ENCODE measurements at places on chromosomes 16 and 17. TPM values are rescaled to one million over a fixed set of nuclear protein-coding genes. Genes with fewer than 3 reads are reported as not detected.

- peak; percentile 8 for DNase-seq
These were observed 422 bp downstream of the UQCC4 start for GRCh38 chr16:1420111-1420539.

GRCh38 chr16:967077-967541 lies 3.7 kb downstream of the LMF1 start:
- no peak for DNase-seq

DNA sequence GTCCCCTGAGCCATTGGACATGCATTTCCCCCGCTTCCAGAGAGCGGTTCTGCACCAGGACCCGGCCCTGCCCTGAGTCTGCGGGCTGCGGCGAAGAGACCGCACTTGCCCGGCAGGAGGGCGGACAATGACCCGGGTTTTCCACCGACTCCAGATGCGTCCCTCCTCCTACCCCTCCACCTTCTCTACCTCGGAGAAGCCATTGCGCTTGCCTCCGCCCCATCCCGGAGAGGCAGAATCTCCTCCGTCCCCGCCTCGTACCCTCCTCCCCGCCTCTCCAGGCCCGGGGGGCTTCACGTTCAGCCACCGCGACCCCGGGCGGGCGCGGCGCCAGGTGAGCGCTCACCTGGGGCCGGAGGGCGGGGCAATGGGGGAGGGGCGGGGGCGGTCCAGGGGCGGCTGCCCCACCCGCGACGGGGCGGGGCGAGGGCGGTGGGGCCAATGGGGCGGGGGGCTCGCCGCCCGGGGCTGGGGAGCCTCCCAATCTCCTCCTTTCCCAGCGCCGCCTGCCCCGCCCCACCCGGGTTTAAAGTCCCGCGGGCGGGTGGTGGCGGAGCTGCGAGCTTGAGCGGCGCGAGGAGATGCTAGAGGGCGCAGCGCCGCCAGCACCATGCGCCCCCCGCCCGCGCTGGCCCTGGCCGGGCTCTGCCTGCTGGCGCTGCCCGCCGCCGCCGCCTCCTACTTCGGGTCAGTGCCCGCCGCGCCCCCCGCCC lies at the start of gene WNT9B:
TSS of gene WNT9B (plus strand) at position 555 of the 713 bp plus-strand sequence. CDS start at position 611, 56 bp downstream.
- no peak for DNase-seq

GRCh38 chr17:49996121-49996494 lies 1.1 kb upstream of the DLX3 start:
- no peak for DNase-seq

- peak; percentile 92 for DNase-seq
These were observed 1.9 kb upstream of the YBX2 start for GRCh38 chr17:7296189-7296861.

DNA sequence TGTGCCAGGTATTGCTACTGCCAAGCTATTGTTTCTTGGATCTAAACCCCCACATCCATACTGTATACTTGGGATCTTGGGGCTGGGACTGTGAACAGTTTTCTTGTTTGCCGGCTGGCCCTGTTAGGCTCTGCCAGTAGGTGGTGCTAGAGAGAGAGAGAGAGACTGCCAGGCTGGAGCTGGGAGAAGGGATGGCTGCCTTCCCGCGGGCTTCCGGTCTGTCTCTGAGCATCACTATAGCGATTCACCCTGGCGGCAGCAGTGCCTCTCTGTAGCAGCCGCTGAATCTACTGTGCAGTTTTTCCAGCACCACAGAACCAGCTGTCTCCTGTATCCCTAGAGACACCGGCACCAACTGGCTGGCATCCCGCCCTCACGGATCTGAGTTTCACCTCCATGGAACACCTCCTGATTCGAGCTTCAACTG lies 201.2 kb downstream of the UTP18 start:
- DNase-seq, result peak; percentile 57

GRCh38 chr16:67963292-67963661 lies 5.2 kb downstream of the SLC12A4 start:
- DNase-seq, result no peak

- no peak for DNase-seq
These were observed 133.7 kb upstream of the MON1B start for GRCh38 chr16:77057161-77057774.

GRCh38 chr17:9298135-9298534 lies 276.8 kb downstream of the NTN1 start:
- no peak for DNase-seq

GRCh38 chr17:18950944-18951905 lies 740 bp upstream of the SLC5A10 start:
- no peak for DNase-seq

- DNase-seq, result no peak
These were observed 13.8 kb upstream of the KCNJ18 start for GRCh38 chr17:21678393-21679081.

- no peak for DNase-seq
These were observed 60.9 kb downstream of the RPTOR start for GRCh38 chr17:80605326-80606066.

- DNase-seq, result no peak
These were observed 113.2 kb downstream of the ABCC6 start for GRCh38 chr16:16110111-16110490.

GRCh38 chr17:5784791-5785190 lies 200.5 kb upstream of the NLRP1 start:
- no peak for DNase-seq

DNA sequence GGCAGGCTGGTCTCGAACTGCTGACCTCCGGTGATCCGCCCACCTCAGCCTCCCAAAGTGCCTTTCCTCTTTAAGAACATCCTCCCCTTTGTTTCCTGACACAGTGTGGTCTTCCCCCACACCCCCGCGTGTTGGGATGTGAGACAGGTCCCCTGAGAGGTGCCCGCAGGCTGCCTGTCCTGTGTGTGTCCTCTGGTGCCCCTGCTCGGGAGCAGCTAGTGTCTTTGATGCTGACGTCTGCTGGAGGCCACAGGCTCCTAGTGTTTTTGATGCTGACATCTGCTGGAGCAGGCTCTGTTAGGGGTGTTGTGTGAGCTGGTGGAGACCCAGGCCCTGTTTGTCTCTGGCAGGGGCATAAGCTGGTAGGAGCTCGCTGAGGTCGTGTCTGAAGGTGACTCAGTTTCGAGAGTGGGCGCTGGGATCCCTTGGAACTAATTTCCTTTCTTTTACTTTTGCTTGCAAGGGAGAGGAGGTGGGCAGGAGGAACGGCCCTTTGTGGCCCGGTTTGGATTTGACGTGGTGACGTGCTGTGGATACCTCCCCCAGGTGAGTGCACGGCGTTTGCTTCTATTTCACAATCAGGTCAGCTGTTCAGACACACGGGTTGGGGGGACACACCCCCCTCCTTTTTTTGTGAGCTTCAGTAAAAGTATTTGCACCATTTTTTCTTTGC lies 6.0 kb downstream of the FN3KRP start:
- DNase-seq, result no peak

DNA sequence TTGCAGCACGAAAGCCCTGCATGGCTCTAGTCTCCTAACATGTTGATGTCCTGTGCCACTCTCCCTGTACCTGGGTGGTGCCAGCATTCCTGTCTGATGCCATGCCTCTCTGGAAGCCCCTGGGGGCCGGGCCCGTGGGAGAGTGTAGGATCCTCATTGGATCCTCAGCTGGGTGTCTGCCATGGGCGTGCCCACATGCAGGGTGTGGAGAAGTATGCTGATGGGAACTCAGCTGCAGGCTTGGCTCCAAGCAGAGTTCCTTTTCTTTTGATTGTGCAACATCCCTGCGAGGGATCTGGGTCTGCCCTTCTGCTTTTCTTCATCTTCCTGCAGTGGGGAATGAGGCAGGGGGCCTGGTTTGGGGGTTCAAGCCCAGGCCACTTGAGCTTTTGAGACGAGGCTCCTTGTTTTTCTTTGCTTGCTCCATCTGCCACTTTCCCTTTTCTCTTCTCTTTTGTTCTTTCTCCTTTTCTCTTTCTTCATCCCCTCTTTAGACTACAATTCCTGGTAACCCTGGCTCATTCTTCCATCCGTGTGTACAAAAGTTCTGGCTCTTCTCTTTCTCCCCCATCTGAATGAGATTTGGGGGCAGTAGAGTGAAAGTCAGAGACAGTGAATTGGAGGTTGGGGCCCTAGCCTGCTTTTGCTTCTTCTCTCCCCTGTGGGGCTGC lies 32.9 kb downstream of the KSR1 start:
- peak; percentile 60 for DNase-seq

GRCh38 chr17:76816590-76817135 lies 51.5 kb upstream of the MGAT5B start:
- peak; percentile 43 for DNase-seq

DNA sequence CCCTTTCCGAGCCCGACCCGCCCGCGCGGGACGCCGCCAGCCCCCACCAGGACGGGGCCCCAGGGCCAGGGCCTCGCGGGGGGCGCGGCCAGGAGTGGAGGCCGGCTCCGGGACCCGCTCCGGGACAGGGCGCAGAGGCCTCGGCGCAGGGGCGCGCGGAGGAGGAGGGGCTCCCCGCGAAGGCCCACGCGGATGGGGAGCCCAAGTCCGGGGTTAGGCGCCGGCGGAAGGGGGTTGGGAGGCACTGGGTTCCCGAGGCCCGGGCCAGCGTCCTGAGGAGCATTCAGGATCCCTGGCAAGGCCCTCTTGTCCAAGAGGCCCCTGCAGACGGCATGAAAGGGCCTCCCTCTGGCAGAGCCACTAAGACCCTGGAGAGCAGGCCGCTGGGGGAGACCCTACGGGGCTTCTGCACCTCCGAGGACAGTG lies 57.8 kb upstream of the CIBAR2 start:
- DNase-seq, result no peak

- no peak for DNase-seq
These were observed 81.8 kb downstream of the VAT1L start for GRCh38 chr16:77869997-77870813.

DNA sequence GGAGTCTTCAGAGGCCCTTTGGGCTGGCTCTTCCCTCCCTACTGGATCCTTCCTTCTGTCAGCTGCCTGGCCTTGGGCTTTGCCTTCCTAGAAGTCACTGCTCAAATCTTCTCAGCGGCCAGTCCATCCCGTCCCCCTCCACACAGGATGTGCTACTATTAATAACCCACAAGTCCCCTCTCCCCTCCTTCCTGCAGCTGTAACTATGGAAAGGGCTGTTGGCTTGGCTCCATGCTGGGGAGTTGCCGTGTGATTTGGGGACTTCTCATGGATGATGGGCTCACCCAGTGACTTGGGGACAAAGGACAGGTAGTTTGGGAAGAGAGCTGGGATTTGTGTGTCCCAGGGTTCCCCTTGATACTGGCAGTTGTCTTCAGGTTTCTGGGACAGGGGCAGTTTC lies 19.4 kb downstream of the TMEM94 start:
- DNase-seq, result peak; percentile 75

DNA sequence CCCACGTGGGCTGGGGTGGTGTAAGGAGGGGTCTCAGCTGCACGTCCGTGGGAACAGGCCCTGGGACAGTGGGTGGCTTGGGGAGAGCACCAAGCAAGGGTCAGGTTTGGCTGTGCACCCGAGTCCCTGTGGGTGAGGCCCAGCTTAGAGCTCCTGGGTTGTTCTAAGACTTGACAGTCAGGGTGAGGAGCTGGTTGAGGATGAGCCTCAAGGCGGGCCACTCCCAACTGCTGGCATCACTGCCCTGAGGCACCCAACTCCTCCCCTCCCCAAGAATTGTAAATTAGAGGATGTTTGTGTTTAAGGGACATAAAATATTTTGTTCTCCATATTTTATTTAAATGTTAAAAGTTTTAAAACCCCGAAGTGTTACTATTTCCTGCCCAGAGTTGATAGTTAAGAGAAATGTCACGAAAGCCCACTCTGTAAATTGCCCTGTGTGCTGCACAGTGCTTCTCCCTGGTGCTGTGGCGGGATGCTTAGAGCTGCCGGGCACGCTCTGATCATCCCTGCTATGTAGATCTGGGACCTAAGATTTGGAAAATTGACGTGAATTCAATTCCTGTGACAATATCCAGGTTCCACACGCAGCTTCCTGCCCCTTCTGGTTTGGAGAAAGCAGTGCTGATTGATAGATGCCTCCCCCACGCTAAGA lies 15.9 kb downstream of the ZC3H18 start:
- no peak for DNase-seq

- no peak for DNase-seq
These were observed 19.7 kb downstream of the GINS3 start for GRCh38 chr16:58411736-58412614.

DNA sequence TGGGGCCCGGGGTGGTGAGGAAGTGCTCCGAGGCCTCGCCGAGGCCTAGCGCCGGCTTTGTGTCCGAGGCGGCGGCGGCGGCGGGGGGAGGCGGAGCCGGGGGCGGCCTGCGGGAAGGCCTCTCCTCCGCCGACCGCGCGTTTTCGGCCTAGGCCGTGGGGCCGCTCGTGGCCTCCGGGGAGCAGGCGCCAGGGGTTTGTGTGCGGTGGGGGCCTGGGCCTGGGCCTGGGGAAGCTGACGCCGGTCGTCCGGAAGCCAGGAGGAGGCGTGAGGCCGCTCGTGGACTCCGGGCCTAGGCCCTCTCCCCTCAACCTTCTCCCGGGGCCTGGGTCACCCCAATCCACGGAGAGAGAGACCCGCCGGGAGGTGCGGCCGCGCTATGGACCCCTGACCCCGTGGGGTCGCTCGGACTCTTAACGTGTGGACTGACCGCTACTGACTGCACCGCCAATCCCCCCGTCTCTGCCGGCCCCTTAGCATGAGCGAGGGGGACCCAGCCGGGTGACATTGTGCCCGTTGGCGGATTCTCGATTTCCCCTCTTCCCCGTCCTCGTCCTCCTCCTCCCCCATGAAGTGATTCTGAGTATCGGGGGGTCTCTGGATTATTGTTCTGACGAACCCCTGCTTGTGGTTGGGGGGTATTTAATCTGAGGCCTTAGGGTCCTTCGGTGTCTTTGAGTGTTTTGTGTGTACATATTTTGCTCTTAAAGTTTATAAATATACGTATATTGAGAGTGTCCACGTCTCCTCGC lies 660 bp downstream of the RBBP6 start:
- peak; percentile 60 for DNase-seq

DNA sequence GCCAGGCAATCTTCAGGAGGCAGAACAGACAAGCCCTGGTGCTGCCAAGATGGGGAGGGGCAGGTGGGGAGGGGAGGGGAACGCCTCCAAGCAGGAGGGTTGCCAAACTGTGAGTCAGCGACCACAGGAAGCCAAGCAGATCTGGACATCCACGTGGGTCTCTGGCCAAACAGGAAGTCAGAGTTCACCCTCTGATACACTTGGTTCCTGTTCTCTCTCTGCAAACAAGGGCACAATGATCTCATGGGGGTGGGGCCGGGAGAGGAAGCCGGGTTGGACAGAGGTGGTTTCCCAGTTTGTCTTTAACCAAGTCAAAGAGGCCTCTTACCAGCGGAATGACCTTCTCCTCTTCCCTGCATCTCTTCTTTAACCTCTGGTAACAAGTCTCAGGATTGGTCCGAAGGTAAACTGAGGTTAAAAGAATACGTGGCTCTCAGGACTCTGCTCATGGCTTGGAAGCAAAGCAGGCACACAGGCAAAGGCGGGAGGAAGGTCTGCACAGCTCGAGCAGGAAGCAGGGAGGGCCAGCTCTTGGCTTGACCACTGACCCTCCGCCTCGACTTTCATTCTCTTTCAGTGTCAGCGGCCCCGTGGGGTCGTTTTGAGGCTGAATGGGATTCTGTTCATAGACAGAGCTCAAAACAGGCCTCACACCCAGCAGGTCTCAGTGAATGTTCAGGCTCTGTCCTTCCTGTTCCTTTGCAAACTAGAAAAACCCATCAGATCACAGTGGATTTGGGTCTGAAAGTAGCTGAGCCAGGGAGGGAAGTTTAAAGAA lies 32.9 kb downstream of the TK2 start:
- peak; percentile 99 for DNase-seq

GRCh38 chr17:72409405-72410002 lies 288.7 kb downstream of the SOX9 start:
- DNase-seq, result peak; percentile 57

Gene IGFALS
- total RNA-seq, result not detected

Gene SULT1A2
- total RNA-seq, result not detected

Gene JMJD8
- 74.5 TPM for total RNA-seq

Gene TNFSF13
- 0.11 TPM for total RNA-seq

Gene KRTAP4-1
- total RNA-seq, result not detected

Gene HS3ST2
- not detected for total RNA-seq

Gene C17orf100
- total RNA-seq, result 0.31 TPM

Gene ELMO3
- total RNA-seq, result 0.99 TPM

Gene MYO15A
- 0.57 TPM for total RNA-seq

Gene G6PC1
- not detected for total RNA-seq

Measured in myocyte (in vitro differentiated cells).